Stimulated activated CD4-positive, alpha-beta T cell treated with anti-CD3 and anti-CD28 coated beads, TNF-alpha, amount 100 ng/mL, for 4 hours (primary cell): ENCODE measurements at places on chromosomes 11 and 22.
A peak's percentile ranks its signal among the peaks of the same experiment; 100 is the strongest.

DNA sequence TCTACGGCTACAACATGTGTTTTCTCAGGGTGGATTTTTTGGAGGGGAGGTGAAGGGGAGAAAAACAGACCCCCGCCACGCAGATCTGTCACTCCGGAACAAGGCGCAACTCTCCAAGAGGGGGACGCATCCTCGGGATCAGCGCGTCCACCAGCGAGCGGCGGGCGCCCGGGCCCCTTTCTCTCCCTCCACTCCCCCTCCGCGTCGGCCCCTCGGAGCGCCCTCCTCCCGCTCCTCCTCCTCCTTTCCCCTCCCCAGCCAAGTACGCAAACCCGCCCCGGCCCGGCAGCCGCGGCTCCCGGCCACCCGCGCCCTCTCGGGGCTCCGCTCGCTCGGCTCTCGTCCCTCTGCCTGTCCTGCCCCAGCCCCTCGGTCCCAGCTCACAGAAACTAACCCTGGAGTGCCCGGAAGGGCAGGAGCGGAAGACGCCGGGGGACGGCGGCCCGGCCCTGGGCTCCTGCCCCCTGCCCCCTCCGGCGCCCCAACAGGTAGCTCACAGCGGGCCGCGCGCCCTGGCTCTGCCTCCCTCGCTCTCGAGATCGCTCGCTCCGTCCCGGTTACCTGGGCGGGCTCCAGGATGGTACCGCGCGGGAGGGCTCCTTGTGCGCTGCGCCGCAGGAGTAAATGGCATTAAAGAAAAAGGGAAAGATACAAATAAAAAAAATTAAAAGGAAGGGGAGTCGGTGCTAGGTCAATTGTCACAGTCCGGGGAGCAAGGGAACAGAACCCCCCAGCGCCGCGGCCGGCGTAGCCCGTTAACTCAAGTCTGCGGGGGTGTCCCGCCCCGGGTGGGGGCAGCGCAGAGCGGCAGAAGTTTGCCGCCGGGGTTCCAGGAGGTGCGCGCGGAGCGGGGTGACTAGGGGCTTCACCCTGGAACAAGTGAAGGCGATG is 131.4 kb upstream of the C11orf58 start:
- DNase-seq = no peak

GRCh38 chr11:130390071-130390758 is 38.2 kb downstream of the ADAMTS8 start:
- DNase-seq = no peak

DNA sequence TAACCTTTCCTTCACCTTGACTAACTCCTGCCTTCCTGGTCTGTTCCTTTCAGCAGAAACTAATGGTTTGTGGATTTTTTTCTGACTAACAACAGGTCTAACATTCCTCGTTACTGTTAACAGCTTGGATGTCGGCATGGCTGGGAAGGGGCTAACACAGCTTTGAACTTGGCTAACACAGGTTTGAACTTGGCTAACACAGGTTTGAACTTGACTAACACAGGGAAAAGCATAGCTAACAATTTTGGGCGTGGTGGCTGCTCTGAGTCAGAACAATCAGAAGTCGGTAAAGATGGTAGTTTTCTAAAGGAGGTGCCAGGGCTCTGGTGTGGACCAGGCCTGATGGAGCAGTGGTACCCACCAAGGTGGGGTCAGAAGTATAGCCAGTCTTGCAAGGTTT is 16.1 kb downstream of the MIAT start:
- no peak for DNase-seq

GRCh38 chr11:96391698-96392307 is 2.0 kb downstream of the JRKL start:
- DNase-seq = no peak

DNA sequence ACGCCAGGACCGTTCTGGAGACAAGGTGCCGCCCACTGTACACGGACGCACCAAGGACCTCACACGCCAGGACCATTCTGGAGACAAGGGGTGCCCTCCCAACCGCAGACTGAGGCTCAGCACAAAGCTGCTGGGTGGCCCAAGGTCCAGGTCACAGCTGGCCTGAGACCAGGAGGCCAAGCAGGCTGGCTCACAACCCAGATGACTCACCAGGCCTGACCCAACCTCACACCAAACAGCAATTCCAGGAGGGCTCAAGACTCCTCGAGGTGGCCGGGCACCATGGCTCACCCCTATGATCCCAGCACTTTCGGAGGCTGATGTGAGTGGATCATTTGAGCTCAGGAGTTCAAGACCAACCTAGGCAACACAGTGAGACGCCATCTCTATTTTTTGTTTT is 14.8 kb downstream of the BRD1 start:
- no peak for DNase-seq

GRCh38 chr22:23385678-23386631 is 194.1 kb downstream of the IGLL1 start:
- peak; percentile 62 for DNase-seq

- DNase-seq = no peak
These were observed 27.0 kb downstream of the DSCAML1 start for GRCh38 chr11:117770061-117770460.

DNA sequence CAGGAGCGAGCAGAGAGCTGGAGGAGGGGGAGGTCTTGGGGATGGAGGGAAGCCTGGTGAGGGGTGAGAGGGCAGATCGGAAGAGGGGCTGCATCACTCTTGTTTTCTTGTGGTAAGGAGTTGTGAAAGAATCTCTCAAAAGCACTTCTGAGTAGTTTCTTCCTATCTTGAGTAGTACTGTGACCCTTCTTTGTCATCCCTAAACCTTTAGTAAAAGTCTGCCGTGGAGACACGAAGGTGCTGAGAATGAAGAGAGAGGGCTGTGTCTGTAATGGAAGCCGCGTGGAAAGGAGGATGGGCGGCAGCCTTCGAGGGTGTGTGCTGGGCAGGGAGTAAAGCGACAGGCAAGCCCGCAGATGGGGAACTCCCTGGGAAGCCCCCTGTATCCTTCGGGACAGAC is 237.8 kb downstream of the TBC1D22A start:
- DNase-seq = no peak

DNA sequence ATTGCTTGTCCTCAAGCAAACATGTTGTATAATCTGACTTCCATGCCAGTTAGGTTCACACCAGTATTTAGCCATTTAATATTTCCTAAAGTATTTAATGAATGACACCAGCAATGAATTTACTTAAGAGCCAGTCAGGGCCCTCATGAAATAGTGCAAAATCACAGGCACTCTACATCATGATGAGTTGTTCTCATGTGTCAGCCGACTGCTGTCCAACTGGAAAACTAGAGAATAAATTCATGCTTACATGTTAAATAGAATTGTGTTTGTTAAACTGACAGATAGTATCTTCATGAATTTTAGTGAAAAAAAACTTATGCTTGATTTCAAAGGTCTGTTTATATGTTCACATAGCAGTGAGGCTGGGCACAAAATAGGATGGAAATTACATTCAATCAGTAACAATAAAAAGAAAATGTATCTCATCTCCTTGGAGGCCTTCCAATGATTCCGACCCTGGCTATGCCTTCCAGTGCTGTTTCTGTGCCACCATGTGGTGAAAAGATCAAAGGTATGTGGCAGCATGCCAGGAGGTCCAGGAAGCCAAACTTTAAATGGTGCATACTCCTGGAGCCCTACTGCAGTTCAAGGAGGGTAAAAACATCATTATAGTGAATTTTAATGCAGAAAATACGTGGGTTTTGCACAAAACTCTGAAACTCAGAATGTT is 45.2 kb downstream of the CTSC start:
- DNase-seq = no peak

DNA sequence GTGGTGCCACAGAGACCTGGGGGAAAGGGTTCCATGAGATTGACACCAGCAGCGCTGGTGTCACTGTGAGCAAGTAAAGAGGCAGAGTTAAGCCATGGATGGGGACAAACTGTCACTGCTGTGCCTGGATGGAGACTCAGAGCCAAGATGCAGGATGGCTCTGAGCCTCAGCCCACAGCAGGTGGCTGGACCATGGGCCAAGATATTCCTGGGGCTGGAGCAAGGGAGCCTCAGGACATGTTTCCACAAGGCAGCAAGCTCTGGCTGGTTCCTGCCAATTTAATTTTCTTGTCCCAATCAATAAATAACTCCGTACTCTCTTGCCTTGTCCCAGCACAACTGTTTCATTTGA is 23.0 kb downstream of the MYO18B start:
- DNase-seq = no peak

- no peak for DNase-seq
These were observed 124.1 kb upstream of the CSNK2A3 start for GRCh38 chr11:11476971-11477645.

DNA sequence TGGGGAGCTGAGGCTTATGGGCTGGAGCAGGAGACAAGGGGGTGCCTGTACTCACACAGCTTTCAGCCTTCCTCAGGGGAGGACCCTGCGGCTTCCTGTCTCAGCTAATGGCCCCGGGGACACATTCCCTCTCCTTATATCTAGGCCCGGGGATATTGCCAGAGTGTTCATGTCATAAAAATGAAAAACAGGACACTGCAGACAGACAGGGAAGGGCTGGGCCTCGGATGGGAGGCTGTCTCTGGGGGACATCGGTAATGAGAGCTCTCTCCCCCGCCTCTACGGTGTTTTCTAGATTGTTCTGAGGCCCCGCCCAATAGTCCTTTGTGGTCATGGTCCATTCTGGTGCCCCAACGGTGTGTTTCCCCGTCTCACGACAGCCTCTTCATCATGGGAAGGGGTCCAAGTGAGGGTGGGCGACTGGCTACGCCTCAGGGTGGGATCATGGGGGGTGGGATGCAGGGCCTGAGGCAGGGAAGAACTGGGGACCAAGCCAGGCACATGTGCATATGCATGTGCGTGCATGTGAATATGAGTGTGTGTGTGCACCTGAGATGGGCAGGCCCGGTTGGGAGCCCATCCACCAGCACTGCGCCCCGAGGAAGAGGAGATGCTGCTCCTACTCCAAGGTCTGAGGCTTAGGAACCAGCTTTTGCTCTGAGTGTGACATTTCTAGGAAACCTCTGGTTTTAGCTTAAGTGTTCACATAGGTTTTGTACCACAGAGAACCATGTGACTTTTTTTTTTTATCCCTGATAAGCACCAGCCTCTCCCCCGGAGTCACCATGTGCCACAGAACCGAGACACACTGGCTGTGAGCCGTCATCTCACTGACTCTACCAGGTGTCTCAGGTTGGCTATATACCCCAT is 5.3 kb downstream of the ARVCF start:
- DNase-seq = no peak

DNA sequence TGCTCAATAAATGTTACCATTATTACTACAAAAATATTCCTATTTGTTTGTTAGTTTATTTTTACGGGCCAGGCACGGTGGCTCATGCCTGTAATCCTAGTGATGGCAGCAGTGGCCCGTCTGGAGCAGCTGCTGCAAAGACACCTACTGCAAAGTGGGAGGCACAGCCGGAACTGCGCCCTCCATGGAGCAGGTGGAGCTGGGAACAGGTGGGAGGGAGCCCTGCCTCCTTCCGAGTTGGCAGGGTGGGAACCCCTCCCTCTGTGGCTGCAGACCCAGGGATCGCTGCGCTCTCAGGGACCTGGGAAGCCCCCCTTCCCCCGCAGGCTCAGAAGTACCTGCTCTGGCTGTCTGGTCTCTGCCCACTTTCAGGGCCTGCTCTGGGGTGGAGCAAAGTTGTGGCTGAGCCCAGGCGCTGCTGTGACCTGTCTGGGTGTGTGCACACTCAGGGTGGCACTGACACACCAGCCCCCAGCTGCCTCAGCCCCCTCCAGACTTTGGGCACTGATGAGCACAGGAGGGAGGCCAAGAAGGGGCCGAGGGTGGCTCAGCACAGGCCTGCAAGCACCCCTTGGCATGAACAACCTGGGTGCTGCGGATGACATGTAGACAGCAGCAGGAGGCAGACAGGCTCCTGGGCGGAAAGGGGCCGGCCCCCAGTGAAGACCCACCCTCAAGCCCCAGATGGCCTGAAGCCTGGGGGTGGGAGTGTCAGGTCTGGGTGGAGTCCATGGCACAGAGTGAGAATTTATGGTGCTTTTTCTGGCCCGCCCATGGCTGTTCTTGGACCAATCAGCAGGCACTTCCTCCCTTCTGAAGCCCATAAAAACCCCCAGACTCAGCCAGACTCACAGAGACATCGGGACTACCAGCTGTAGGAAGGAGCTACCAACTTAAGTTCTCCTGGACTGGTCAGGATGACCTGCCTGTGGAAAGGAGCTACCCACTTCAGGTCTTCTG is 103.7 kb upstream of the CLMP start:
- DNase-seq = no peak

- DNase-seq = no peak
These were observed 251.8 kb upstream of the BLID start for GRCh38 chr11:122367809-122368231.

- no peak for DNase-seq
These were observed 61.6 kb upstream of the PTPN5 start for GRCh38 chr11:18853086-18853720.

GRCh38 chr11:19713196-19714021 is 772 bp downstream of the NAV2 start:
- no peak for DNase-seq

GRCh38 chr22:24093855-24094254 is 82.8 kb downstream of the CABIN1 start:
- DNase-seq = no peak

DNA sequence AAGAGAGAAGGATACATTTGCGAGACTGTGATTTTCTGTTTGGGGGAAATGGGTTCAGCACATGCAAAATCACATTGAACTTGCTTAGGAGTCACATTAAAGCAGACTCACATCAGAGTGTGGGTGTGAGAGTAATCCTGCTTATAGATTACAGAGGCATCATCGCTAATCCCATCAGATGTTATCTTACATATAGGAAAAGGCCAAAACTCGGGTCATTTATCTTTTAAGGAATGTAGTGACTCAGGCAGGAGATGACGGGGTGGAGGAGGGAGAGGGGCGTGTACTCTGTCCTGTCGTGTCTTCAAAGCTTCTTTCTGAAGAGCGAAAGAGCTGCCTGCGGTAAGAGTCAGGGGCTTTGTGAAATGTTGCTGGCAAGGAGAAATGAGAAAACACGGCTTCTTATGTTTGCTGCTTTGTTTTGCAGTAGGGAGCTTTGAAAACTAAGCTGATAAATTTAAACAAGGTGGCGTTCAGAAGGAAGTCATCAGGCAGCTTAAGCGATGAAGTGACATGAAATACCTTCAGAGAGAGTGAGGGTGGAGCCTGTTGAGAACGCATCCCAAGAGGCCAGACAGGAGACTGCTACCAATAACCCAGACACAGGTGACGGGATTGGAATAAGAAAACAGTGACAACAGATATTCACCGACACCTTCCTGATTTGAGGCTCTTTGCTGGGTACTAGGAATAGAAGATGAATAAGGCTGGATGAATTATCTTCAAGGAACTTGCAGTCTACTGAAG is 2.2 kb upstream of the C11orf16 start:
- DNase-seq = no peak

- no peak for DNase-seq
These were observed 22.9 kb upstream of the ARHGAP8 start for GRCh38 chr22:44729391-44730021.

- no peak for DNase-seq
These were observed 19.6 kb downstream of the FGF3 start for GRCh38 chr11:69799582-69799981.

GRCh38 chr22:35203583-35203982 is 53.7 kb upstream of the HMGXB4 start:
- DNase-seq = no peak

GRCh38 chr11:64638018-64638665 is 47.1 kb downstream of the SLC22A12 start:
- DNase-seq = no peak
